ENCODE measurements at places on chromosomes 7 and 10.

DNA sequence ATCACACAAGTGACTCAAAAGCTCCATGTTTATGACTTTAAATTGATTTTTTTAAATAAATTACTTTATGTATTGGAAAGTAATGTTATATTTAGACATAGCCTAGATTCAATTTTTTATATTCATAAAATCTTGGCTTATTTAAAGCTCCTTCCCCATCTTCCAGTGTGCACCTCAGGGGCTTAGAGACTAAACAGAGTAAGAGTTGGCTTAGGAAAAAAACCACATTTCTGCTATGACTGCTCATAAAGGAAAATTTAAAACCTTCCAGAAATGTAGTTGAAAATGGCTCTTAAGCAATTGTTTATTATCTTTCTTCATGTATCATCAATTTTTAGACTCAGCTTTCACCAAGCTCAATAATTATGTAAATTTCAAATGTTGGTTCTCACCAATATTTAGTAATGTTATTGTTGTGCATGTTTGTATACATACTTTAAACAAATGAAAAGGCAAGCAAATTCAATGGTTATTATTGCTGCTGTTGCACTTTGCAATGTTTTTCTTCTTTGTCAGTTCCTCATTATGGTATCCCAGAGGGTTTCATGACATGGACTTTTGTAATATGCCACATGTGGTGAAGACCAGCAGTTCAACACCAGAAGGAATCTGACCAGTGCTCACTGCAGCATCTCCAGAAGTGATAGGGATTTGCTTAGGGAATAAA, 700.1 kb upstream of the ANKRD30A start:
- DNase-seq = no peak

DNA sequence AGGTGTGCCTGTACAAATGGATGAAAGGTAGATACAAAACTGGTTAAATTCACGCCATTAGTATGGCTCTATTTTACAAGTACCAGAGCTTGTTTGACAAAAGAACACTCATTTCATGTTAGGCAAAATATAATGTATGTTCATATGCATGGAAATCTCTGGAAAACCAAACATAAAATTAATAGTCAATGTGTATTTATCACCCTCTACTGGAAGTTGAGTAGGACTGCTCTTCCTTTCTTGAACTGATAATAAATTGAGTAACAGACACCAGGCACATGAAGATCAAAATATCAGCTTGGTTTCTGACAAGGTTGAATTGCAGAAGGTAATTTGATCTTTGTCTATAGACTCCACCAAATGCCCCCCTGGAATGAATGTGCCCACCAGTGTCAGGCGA, 19.8 kb upstream of the AKR1B1 start:
- DNase-seq = no peak

DNA sequence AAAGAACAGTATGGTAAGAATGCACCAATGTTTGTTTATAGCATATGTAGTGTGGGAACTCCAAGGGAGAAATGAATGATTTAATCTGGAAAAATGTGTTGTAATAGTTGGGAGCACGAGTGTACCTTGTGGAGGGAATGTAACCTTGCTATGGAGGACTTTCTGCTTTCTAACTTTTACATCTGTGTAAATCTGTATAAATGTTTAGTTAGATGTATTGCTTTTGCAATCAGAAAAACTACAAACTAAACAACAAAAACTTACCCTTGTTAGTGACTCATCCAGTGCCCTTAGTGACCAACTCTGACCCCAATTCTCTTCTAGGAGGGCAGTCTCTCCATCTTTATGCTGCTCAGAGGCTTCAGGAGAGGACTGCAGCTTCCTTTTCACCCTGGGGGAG, 89.3 kb downstream of the CCNY start:
- DNase-seq = no peak

DNA sequence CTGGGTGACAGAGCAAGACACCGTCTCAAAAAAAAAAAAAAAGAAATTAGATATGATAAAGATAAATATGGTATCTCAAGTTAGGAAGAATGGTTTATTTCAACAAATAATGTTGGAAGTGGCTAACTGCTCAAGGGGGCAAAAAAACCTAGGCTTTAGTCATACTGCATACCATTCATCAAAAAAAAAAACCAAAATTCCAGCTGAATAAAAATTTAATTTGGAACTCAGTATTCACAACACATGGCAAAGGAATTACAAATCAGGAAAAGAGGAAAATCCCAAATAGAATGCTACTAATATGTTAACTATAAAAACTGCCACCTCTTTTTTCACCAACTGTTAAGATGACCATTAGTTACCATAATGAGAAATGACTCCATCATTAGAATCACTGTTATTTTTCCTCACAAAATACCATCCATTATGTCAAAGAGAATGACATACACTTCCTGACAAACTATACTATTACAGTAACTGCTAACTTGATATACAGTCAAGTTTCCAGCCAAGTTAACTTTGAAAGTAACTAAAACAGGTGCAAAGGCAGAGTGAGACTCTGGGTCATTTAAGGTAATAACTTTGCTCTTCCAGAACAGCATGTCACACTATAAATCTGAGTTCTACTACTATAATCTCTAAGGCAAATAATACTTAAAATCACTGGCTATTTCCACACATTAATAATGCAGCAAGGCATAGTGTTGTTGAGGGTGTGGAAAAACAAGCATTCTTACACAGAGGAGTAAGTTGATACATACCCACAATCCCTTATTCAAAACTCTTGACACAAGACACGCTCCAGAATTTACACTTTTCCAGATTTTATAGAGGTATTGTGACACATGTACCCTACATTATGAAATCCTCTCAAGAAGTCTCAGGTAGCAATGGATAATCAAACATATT, 10.2 kb downstream of the KBTBD2 start:
- no peak for DNase-seq

DNA sequence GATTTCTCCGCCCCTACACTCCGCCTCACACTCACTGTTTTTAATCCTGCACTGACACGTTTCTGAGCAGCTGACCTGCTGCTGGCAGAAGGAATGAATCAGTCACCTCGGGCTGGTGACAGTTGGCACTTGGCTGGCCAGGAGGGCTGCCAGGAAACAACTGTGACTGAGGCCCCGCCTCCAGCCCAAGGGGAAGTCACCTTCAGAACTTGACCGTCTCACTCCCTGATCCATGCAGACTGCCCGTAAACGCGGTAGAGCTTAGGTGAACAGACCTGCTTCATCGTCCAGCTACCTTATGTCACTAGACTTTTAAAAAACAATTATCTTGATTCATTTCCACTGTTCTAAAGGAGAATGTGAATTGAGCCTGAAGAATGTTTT, 107.5 kb downstream of the DOCK1 start:
- DNase-seq = peak; percentile 7

DNA sequence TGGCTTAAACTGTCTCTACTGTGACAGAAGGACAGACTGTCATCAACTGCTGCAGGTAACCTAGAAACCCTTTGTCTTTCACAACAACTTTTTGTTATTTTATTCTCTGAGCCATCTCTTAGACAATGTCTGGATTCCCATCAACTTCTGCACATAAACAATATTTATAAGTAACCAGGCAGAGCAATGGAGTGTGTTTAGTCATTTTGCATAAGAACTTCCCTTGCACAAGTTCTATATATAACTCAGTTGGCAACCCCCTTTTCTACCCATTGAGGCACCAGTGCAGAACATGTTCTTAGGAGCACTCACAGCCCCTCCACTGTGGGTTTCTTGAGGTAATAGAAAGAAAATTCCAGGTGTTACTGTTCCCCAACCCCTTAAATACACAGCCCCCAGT, 65.0 kb upstream of the IL6 start:
- DNase-seq = no peak

DNA sequence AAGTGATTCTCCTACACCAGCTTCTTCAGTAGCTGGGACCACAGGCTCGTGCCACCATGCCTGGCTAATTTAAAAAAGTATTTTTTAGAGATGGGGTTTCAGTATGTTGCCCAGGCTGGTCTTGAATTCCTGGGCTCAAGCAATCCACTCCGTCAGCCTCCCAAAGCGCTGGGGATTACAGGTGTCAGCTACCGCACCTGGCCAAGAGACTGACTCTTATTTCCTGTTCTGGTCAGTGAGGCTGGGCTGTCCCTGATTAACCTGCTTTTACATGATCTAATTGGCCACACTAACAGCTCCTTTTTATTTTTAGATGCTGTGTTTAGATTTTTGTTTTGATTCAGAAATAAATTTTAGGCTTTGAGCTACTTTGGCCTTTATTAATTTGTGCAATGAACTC, 203.9 kb downstream of the NXPH1 start:
- DNase-seq = peak; percentile 65

DNA sequence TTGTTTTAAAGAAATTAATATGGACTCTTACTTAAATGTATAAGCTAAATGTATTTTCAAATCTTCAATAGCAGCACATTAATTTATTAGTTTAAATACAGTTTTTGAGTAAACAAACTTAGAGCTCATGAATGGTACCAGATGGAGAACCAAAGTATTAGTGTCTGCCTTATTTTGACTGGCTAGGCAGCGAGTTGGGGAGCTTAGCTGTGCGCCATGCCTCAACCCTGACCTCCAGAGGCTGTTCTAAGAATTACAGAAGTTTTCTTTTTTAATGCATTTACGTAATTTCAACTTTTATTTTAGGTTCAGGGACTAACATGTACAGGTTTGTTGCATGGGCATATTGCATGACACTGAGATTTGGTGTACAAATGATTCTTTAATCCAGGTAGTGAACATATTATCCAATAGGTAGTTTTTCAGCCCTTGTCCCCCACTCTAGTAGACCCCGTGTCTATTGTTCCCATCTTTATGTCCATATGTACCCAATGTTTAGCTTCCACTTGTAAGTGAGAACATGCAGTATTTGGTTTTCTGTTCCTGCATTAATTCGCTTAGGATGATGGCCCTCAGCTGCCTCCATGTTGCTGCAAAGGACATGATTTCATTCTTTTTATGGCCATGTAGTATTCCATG, 166.8 kb downstream of the IQUB start:
- DNase-seq = peak; percentile 18

DNA sequence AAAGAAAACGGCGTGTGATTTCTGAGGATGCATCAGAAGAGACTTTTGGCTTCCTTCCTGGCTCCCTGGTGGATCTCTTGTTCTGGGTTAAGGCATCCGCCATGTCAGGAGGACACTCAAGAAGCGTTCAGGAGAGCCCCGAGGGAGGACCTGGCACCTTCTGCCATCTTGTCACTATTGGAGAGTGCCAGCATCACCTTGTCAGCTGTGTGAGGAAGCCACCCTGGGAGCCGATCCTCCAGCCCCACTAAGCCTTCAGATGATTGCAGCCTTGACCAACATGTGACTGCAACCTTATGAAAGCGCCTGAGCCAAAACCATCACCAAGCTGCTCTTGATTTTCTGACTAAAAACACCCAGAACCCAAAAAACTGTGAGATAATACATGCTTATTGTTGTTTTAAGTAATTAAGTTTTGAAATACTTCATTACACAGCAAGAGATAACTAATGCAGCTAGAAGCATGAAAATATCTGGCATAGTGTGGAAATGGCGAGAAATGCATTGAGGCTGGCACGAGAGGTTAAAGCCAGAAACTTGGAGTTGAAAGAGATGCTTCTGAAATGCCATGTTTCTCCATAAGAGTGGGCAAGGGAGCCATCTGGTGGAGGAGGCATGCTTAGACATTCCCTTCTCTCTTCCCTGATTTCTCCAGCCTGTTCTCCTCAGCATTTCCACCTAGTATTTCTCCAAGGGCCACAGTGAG, 5.4 kb upstream of the ZFYVE27 start:
- DNase-seq = peak; percentile 53

GRCh38 chr10:14040787-14041631, 289.7 kb downstream of the FRMD4A start:
- DNase-seq = no peak

GRCh38 chr10:34723750-34724149, 91.3 kb downstream of the PARD3 start:
- DNase-seq = no peak

GRCh38 chr7:121831801-121832200, 41.2 kb upstream of the PTPRZ1 start:
- DNase-seq = no peak

DNA sequence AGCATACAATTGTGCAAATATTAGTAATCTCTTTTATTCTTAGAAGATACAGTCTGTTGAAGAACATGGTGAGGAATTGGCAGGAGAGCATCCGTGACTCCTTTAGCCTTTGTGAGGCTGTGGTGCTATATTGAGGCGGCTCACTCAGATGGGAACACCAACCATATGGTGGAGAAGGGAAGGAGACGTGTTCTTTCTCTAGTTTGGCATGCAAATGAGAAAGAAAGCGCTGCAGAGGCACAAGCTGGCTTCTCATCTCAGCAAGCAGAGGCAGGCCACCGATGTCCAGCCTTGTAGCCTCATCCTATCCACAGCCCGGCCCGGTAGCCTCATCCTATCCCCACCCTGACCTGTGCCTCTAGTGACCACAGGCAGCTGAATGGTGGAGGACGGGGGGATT, 288.3 kb downstream of the CAMK1D start:
- no peak for DNase-seq

- no peak for DNase-seq
These were observed 10.9 kb upstream of the DUSP5 start for GRCh38 chr10:110486680-110487410.

- no peak for DNase-seq
These were observed 319 bp upstream of the STX1A start for GRCh38 chr7:73719806-73720169.

GRCh38 chr7:82441669-82442478, 1.7 kb downstream of the CACNA2D1 start:
- no peak for DNase-seq

DNA sequence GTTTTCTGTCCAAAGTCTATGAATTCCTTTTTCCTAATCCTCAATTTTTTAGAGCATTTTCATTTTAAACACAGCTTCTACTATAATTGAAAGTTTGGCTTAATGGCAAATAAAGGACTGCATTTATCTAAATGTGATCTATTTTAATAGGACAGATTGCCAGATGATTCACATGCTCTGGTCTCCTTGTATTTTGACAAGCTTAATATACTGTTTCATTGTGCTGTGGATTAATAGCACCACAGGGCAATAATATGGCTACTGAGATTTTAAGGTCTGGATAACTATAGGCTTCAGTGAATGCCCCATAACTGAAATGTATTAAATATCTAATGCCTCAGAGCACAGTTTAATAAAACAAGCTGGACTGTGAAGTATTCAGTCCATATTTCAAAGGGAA, 1362.8 kb downstream of the XPNPEP1 start:
- DNase-seq = no peak

DNA sequence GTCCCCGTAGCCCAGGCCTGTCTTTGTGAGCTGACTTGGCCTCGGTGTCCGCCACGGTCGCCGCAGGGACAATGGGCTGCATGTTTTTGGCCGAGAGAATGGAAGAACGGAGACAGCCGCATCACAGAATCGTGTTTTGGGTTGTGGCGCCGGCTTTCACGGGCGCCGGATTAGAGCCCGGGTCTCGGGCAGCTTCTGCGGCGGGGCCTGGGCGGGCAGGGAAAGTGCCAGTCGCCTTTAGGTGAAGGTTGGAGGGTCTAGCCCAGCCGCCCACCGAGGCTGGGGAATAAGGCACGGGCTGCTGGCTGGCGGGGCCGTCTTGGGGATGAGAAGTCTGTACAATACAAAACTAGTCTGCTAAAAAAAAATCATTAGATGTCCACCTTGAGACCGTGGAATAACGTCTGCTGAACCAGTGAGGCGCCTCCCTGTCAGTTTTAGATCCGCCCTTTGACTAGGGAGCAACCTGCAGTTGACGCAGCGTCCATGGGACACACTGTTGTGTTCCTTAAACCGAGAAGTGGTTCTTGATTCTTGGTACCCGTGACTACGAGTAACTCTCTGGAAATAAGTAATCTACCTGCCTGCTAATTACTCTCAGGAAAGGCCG, 577 bp downstream of the DNAJB9 start:
- DNase-seq = peak; percentile 30
